ENCODE measurements at places on chromosomes 7 and 10.

- DNase-seq: no peak
Measured at GRCh38 chr10:126500866-126501265, 112.6 kb upstream of the ADAM12 start.

GRCh38 chr7:2241580-2242540, at the start of the genes MRM2 and NUDT1:
TSS of gene MRM2 (minus strand) at chr7:2242205. CDS start at chr7:2242169, 36 bp downstream.
TSS of gene NUDT1 (plus strand) at chr7:2242226. CDS start at chr7:2244575, 2,349 bp downstream.
- DNase-seq: peak; percentile 89

DNA sequence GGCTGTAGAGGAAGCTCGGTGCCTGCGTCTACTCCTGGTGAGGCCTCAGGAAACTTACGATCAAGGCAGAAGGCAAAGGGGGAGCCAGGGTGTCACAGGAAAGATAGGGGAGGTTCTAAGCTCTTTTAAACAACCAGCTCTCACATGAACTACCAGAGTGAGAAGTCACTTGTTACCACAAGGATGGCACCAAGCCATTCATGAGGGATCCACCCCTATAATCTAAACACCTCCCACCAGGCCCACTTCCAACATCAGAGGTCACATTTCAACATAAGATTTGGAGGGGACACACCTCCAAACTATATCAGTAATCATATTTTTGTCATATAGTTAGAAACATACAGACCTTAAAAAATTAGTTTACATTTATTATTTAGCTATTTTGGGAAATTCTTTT, 9.4 kb downstream of the NOC3L start:
- DNase-seq: peak; percentile 61

DNA sequence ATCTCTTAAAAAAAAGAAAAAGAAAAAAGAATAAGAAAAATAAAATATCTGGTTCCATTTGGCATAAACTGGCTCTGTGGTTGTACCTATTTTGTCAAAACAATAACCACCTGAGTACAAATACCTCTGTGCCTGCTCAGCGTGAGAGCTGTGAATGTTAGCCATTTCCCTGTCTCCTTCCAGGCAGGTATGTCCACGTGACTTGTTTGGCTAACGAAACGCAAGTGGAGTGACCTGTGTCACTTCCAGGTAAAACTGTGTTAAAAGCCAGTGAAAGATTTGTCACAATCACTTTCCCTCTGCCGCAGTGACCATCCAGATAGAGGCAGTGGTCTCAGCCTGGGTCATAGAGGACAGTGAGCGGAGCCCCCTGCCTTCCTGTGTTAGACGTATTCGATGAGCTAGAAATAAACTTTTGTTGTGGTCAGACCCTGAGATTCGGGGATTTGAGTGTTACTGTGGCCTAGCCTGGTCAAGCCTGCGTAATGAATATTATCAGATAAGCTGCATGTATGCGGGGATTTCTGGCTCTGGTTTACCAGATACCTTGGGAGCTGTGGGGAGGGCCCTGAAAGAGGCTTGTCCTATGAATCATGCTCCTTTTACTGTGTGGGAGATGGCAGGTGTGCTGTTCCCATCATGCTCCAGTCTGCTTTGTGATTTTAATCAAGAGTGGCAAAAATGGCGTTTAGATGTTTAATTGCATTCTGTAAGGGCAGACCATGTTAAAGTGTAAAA, 3.8 kb downstream of the PTER start:
- no peak for DNase-seq

DNA sequence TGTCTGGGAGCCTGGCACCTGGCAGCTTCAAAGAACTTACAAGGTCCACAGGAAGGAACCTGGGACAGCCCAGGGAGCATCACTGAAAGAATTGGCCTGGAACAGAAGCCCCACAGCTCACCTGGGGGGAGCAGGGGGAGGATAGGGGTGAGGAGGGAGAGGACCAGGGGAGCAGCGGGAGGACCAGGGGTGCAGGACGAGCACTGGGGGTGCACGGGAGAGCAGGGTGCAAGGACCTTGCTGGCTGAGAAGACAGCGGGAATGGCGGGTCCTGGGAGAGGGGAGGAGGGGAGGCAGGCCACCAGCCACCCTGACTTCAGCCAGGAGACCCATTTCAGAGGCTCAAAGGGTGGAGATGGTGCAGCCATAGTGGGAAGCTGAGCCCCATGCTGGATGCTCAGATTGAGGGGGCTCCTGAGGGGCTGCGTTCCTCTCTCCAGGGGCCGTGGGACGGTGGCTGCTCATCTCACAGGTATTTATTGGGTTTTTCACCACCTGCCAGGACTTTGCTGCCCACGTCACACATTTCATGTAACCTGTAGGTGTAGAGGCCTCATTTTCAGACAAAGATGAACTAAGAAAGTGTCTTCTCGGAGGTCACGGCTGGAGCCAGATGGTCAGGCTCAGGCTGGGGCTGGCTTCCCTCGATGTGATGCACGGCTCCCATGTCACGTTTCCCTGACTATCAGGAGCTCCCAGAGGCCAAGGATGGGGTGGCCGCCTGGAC, 110.1 kb downstream of the WDR37 start:
- DNase-seq: no peak

DNA sequence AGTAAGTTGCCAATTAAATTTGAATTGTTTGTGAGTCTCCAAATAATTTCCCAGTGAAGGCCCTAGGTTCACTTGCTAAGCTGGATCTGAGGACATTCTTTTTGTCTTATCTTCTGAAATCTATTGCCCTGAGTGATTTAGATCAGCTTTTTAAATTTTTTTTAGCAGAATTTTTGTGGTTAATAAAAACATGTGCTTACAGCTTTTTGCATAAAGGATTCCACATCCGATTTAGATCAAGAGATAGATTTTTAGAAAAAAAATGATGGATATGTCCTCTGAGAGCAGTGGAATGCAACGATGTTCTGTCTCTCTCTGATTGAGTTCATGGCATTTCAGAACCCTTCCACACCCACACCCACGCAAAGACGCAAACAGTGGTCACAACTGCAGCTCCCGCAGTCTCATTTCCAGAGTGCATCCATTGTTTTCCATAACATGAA, 358.8 kb downstream of the SUGCT start:
- DNase-seq: no peak

Data from hematopoietic multipotent progenitor cell treated with erythropoietin and hydrocortisone succinate and interleukin-3 and kit ligand, for 4 days (in vitro differentiated cells).